Stimulated activated CD8-positive, alpha-beta memory T cell treated with anti-CD3 and anti-CD28 coated beads, Interleukin-15, amount 100 ng/mL, for 24 hours (primary cell): ENCODE measurements at places on chromosomes 13 and 19.
A peak's percentile ranks its signal among the peaks of the same experiment; 100 is the strongest.

DNA sequence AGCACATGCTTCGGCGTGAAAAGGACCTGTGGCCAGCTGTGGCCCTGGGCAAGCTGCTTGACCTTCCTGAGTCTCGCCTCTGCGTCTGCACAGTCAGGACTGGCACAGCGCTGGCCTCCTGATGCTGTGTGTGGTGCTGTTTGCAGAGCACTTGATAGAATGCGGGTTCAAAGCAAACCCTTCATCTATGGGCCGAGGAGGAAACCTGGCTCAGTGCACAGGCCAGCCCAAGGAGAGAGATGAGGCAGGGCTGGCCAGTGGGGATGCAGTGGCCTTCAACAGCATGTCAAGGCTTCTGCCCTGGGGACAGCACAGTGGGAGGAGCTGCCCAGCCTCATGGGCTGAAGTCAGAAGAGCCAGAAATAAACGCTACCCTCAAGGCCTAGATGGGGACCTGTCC, 21.3 kb upstream of the VSTM2B start:
- DNase-seq, result no peak

DNA sequence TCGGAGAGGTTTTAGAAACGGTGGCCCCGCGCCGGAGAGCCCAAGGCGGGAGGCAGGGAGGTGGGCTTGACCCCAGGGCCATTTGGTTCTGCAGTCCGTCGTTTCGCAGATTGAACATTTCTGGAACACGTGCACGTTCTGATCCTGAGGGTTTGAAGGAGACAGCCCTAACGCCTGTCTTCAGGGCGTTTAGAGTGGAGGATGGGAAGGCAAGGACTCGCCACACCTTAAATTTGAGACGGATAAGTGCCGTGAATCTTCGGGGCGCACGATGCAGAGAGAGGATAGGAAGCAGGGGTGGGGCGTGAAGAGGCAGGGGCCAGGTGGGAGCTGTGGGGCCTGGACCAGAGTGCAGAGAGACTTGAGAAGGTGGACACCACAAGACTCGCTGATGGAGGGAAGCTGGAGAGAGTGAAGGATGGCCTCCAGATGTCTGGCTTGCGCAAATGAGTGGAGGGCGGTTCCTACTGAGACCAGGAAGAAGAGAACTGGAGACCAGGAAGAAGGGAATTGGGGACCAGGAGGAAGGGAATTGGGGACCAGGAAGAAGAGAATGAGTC, 804 bp upstream of the MIER2 start:
- DNase-seq, result no peak

DNA sequence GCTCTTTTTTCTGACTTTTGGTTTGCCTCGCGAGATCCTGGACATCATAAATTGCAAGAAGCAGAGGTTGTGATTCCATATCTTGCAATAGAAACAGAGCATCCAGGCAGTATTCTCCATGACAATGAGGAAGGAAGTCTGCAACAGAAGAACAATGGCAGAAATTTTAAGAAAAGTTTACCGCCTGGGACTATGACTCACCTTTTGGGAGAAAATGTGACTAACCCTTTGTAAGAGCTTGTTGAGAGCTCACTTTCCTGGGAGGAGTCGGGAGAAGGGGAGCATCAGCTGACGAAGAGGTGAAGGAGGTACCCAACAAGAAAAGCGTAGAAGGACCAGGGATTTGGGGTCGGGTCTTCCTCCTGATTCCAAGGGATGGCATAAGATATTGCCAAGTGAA, 34.3 kb upstream of the TNFSF11 start:
- no peak for DNase-seq

- DNase-seq, result no peak
These were observed 8.7 kb upstream of the SERPINE3 start for GRCh38 chr13:51330791-51331190.

DNA sequence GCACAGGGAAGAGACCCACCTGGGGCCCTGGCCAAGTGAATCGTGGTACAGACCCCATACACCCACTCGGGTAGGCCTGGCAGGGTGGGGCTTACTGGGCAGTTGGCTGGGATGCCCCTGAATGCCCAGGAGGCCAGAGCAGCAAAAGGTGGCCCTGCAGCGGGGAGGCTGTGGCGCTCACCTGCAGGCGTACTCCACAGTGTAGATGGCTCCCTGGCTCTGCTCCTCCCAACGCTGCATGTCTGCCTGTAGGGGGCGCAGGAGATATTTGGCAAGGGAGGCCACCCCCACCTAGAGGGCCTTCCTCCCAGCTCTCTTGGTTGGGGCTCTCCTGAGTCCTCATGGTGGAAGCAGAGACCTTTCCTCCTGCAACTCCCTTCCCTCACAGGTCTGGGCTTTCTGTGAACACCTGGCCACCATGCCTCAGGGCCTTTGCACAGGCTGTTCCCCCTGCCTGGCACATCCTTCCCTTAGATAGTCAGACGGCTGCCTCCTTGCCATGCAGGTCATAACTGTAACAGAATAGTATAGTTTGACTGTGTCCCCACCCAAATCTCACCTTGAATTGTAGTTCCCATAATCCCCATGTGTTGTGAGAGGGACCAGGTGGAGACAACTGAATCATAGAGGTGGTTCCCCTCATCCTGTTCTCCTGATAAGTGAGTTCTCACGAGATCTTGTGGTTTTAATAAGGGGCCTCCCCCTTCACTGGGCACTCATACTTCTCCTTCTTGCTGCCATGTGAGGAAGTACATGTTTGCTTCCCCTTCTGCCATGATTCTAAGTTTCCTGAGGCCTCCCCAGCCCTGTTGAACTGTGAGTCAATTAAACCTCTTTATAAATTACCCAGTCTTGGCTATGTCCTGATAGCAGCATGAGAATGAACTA, 5.9 kb downstream of the BORCS8 start:
- DNase-seq, result peak; percentile 34

GRCh38 chr13:103140001-103140671, 73.9 kb upstream of the SLC10A2 start:
- no peak for DNase-seq

- no peak for DNase-seq
These were observed 3.5 kb downstream of the SPACA6 start for GRCh38 chr19:51696606-51697005.

DNA sequence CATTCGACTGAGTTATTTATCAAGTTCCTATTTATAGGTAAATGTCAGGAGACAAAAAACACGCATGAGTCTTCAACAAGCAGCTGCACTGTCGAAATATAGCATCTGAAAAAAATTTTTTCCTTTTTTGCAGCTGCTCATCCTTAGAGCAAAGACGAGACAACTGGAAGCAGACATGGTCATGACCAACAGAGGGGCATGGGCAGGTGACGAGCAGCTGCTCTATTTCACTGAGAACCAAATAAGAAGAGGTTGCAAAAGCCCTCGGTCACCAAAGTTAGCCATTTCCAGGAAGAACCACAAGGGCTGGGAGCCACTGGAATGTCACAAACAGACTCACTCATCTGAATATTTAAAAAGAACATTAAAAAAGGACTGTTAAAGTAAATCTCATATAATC, 22.2 kb downstream of the SOHLH2 start:
- no peak for DNase-seq

- no peak for DNase-seq
These were observed 3.9 kb upstream of the CERS1 start for GRCh38 chr19:18899624-18900560.

GRCh38 chr13:76936763-76937162, 11.5 kb upstream of the ACOD1 start:
- DNase-seq, result no peak

GRCh38 chr19:5154129-5154798, 185.4 kb downstream of the KDM4B start:
- DNase-seq, result no peak

DNA sequence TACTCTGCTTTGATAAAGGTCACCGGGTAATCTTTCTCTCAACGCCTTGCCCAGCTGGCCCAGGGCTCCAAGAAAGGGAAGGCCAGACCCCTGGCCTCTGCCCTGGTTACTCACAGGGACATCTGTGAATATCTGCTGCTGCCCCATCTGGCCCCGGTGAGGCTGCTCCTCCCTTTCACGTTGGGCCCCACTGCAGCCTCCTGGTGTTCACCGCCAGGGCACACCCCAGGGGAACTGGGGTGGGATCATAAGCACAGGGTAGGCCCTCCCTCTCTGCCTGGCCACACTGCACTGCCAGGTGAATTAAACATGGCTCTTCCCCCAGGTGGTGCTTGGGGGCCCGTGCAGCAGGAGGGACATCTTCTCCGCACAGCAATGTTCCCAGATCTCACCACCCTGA, 12.7 kb downstream of the LAIR1 start:
- no peak for DNase-seq

GRCh38 chr19:33442706-33443105, 69.2 kb downstream of the CEBPG start:
- DNase-seq, result no peak

DNA sequence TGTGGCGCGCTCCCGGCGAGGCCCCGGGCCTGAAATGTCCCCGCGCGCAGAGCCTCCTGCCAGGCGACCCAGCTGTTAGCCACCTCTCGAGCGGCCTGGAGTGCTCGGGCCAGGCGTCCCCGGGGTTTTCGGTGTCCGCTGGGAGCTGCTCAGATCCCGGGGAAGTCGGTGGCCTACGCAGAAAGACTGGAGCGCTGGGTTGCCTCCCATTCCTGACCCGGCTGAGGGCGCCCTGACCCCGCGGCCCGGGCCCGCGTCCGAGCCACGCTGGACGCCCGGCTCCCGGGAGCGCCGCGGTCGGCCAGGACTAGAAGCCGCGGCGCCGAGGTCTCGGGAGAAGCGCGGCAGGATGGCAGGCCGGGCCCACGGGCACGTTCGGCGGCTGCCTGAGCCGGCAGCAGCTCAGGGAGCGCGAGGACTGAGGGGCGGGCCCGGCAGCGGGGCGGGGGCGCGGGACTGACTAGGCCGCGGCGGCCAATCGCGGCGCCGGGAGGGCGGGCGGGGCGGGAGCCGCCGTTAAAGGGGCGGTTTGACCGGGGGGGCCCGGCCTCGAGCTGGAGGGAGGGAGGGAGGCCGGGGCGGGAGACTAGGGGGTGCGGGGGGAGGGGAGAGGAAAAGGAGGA, 1.3 kb upstream of the ZIC2 start:
- peak; percentile 39 for DNase-seq

DNA sequence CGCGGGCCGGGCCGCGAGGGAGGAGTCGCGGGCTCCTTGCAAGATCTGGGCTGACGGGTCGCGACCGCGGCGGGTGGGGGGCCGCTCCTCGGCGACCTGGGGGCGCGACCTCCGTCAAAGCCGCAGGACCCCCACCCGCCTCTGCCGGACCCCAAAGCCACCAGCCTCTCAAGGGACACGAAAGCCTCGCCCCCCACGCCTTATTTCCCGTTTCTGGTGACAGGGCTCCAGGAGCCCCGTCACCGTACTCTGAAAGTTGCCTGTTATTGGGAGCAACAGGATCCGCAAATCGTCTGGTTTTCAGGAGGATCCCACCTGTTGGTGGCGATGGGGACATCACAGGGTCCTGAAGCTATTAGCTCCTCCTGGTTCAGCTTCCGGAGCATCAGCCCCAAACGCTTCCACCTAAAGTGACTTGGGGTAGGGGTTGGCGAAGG, 530 bp downstream of the MAU2 start:
- no peak for DNase-seq

DNA sequence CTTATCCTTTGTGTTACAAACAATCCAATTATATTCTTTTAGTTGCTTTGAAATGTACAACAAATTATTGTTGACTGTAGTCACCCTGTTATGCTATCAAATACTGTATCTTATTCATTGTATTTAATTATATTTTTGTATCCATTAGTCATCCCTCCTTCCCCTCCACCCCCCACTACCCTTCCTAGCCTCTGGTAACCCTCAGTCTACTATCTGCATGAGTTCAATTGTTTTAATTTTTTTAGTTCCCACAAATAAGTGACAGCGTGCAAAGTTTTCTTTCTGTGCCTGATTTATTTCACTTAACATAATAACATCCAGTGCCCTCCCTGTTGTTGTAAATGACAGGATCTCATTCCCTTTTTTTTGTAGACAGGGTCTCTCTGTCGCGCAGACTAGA, 4.5 kb downstream of the SAE1 start:
- DNase-seq, result no peak

- no peak for DNase-seq
These were observed 51.9 kb upstream of the C1QTNF9B start for GRCh38 chr13:23949200-23949599.

- DNase-seq, result no peak
These were observed 7.2 kb downstream of the VASP start for GRCh38 chr19:45514376-45515051.

DNA sequence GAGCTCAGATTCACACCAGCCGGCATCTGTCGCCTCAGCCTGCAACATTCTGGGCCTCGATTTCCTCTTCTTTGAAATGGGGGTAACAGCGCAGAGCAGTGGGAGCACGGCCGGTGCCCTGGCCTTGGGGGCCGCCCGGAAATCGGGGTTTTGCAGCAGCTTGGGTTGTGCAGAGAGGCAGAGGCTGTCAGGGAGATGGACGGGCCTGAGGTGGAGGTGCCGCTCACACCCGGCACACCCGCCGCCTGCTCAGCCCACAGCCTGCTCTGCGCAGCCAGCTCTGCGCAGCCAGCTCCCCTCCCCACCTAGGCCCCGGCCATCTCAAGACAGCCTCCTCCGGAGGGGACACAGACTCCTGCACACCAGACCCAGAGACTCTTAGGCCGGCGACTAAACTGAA, 10.6 kb downstream of the KLF2 start:
- DNase-seq, result no peak

GRCh38 chr13:96454466-96454865, 364.6 kb downstream of the HS6ST3 start:
- no peak for DNase-seq

- no peak for DNase-seq
These were observed 87.4 kb upstream of the UFM1 start for GRCh38 chr13:38262211-38262610.

DNA sequence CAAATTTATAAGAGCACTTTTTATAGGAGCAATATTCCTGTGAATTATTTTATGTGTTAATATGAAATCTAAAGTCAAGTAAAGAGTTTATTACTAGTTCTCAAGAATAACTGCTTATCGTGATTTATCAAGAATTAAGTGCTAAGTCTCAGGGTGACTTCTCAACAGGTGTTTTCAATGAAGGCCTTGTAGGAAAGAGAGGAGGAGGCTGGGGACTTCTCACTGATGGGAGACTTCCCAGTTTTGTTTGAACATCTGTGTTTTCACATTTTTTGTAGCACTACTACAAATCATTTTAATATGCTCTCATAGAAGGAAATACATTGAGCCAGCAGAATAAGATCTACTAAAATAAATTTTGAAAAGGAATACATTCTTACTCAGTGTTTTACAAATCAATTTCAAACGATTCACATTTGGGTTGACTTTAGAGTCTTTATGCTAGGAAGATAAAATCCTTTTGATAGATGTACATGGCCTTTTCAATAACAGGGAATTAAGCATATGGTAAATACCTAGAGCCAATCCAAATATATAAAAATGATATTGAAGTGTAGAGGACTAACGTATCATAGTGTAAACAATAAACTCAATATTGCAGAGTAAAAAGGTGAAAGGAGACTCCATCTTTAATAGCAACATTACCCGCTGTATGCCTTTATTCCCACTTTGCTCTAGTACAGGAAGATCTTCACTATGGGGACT, 6.8 kb downstream of the PCDH17 start:
- DNase-seq, result no peak

- DNase-seq, result no peak
These were observed 194.1 kb downstream of the NUFIP1 start for GRCh38 chr13:44795176-44795575.
